Occipital lobe (tissue), 3 donors: ENCODE measurements at places on chromosomes 11 and 22. TPM values are rescaled to one million over a fixed set of nuclear protein-coding genes. Genes with fewer than 3 reads are reported as not detected.
A peak's percentile ranks its signal among the peaks of the same experiment; 100 is the strongest.

DNA sequence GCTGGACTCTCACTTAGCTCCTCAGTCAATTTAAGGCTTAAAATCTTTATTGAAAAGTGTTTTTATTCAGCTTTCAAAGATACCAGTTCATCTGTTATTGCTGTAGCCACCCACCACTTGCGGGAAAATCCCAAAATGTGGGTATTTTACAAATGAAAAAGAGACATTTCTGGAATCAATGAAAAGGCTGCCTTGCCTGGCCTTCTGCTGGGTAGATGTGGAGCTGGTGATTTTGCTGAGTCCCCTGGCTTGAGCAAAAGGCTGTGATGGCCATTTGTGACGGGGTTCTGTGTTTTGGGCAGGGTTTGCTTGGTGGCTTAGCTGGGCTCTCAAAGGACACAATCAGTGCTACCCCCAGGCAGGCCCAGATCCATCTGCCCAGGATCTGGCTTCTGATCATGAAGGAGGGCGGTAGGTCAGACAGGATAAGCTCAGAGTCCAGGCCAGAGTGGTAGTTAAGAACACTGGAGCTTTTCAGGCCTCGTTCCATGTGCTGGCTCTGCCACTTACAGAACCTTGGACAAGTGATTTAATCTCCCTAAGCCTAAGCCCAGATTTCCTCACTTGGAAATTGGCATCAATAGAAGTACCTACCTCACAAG lies 36.1 kb downstream of the UBASH3B start:
- DNase-seq, result no peak

CECR2 gene
- total RNA-seq, result 4.4 TPM

C11orf86 gene
- not detected for total RNA-seq

MOV10L1 gene
- total RNA-seq, result 0.78 TPM

- DNase-seq, result peak; percentile 34
These were observed 57.8 kb downstream of the PPFIBP2 start for GRCh38 chr11:7571640-7572000.

DNA sequence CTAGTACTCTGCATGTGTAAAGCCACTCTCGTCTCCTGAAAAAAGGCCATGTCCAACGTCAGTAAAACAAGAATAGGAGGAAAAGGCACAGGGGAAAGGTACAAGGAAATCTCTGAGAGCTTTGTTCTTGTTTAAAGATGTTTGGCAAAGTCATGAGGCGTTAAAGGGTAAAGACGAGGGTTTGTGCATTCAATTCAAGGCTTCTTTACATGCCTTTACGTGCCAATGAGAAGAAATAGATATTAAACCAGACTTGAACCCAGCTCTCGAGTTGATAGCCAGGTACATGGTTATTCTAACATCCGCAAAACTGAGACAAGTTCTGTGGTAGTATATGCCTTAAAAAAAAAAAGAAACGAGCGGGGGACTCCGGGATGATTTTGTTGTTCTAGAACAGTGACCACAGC lies 704 bp upstream of the CFL1 start:
- DNase-seq, result no peak

- no peak for DNase-seq
These were observed 19.6 kb downstream of the BRD1 start for GRCh38 chr22:49807780-49808708.

GRCh38 chr11:130308059-130308458 lies 6.7 kb downstream of the ZBTB44 start:
- no peak for DNase-seq

- no peak for DNase-seq
These were observed 20.6 kb upstream of the SCGB1D1 start for GRCh38 chr11:62169448-62169847.

DNA sequence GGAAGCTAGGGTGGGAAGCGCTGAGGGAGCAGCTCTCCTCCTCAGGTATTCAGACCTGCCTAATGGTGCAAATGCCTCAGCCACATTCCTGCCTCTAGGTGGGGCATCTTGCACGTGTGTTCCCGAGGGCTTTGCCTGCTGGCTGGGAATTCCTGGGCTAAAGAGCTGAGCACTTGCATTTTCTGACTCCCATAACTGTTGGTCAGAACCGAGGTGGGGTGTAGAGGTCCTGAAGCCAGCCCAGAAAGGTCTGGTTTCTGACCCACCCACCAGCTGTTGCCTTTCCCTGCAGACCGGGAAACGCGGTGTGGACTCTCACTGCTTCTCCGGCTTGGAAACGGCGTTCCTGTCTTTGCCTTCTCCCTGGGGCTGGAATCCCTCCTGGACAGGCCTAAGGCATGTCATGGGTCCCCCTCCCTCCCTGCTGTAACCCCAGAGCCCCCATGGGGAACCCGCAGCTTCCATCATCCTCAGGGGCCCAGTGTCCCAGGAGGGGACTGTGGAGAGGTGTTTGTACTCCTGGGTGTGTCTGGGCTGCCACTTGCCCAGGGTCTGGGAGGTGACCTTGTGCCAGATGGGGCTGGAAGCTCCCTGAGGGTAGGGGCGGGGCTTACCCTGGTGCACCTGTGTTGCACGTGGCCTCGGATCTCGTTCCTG lies 24.0 kb upstream of the SMIM38 start:
- no peak for DNase-seq

USP2 gene
- 1.6 TPM for total RNA-seq

TBX1 gene
- total RNA-seq, result 0.62 TPM

TEX54 gene
- not detected for total RNA-seq

GSTT2 gene
- not detected for total RNA-seq

SPDYC gene
- not detected for total RNA-seq

GRCh38 chr11:3834664-3835461 lies 5.9 kb downstream of the RHOG start:
- no peak for DNase-seq

DNA sequence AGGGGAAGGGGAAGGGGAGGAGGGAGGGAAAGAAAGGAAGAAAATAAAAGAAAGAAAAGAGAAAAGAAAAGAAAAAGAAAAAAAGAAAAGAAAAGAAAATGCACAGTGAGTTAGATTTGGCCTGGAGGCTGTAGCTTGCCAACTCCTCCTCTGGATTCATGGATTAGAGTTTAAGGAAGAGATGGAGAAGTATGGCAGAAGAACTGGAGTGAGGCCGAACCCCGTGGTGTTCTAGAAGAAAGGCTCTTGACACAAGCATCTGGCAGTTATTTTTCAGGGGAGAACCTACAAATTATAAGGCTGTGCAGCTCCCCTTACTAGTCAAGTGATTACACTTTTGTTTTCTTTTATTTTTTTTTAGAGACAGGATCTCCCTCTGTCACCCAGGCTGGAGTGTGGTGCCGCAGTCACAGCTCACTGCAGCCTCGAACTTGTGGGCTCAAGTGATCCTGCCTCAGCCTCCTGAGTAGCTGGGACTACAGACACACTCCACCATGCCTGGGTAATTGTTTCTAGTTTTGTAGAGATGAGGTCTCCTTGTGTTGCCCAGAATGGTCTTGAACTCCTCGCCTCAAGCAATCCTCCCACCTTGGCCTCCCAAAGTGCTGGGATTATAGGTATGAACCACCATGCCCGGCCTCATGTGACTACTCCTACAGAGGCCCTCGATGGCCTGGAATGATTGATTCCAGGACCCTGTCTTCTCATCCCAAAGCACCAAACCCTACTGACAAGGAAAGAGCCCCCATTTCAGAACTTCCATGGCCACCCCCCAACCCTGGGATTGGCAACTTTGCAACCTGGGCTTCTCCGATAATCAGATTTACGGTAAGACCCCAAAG lies 19.5 kb downstream of the ZNF74 start:
- DNase-seq, result no peak

GRCh38 chr22:40394607-40395006 lies 24.2 kb downstream of the SGSM3 start:
- DNase-seq, result no peak

GRCh38 chr22:40560551-40560950 lies 76.0 kb downstream of the MRTFA start:
- DNase-seq, result peak; percentile 32

SDHD gene
- 73.6 TPM for total RNA-seq

SLC6A5 gene
- not detected for total RNA-seq

DNA sequence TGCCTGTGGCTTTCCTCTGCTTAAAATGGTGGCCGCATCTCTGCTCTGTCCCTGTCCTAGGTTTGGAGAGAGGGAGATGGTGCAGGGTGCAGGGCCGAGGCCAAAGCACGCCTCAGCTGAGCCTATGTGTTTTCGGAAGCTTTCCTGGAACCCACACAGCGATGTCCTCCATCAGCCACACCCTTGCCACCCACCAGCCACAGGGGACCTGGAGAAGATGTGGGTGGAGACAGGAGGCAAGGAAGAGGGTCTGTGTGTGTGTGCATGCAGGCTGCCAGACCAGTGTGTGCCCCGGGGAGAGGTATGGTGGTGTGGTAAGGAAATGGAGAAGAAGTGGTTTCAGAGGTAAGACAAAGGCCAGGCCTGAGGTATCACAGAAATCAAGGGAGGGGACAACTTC lies 155.7 kb downstream of the TBC1D22A start:
- DNase-seq, result no peak

- DNase-seq, result no peak
These were observed 387.9 kb upstream of the ANO3 start for GRCh38 chr11:25943777-25944661.

GRCh38 chr11:101435408-101435973 lies 148.3 kb downstream of the TRPC6 start:
- DNase-seq, result no peak

MAPK8IP1 gene
- 74.7 TPM for total RNA-seq

- DNase-seq, result no peak
These were observed 5.4 kb downstream of the TNRC6B start for GRCh38 chr22:40183029-40183581.

DNA sequence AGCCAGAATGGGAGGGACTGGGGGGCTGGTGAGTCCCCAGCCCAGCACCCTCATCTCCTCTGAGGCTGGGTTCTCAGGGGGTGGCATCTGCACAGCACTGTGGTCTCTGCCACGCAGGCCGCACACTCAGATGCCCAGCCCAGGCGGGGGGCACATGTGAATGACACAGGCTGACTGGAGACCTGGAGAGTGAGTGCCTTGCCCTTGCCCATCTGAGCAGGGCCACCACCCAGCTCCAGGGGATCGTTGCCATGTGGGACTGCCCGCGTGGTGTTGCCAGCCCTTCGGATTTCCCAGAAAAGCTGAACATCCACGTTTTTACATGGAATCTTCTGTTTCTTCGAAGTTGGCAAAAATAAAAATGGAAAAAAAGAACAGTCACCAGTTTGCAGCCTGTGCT lies 18.9 kb downstream of the PRDM11 start:
- no peak for DNase-seq

- DNase-seq, result no peak
These were observed 197.7 kb downstream of the AASDHPPT start for GRCh38 chr11:106275151-106275550.

ARFGAP3 gene
- total RNA-seq, result 72.1 TPM

DNA sequence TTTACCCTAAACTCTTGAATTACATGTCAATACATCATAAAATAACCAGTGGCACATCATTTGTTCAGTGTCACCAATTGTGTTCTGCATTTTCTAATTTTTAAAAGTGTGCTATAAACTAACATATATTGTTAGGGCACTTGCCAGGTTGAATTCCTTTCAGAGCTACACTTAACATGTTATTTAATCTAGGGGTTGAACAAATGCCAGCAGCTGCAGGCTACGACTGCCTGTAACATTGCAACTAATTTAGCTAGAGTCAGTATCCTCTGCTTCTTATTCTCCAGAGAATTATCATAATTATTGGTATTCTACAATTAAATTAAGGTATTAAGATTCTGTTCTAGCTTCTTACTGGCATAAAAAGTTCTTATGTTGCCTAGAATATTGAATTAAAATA lies 46.4 kb upstream of the ARHGAP42 start:
- DNase-seq, result no peak

OR8A1 gene
- total RNA-seq, result not detected

GRCh38 chr11:721741-722345 lies 15.8 kb downstream of the EPS8L2 start:
- no peak for DNase-seq

GRCh38 chr11:68016904-68017817 lies 7.0 kb downstream of the ALDH3B1 start:
- no peak for DNase-seq

GRCh38 chr11:3909901-3910300 lies 54.4 kb downstream of the STIM1 start:
- DNase-seq, result no peak

MYO7A gene
- 0.47 TPM for total RNA-seq

OR5A1 gene
- not detected for total RNA-seq

DNA sequence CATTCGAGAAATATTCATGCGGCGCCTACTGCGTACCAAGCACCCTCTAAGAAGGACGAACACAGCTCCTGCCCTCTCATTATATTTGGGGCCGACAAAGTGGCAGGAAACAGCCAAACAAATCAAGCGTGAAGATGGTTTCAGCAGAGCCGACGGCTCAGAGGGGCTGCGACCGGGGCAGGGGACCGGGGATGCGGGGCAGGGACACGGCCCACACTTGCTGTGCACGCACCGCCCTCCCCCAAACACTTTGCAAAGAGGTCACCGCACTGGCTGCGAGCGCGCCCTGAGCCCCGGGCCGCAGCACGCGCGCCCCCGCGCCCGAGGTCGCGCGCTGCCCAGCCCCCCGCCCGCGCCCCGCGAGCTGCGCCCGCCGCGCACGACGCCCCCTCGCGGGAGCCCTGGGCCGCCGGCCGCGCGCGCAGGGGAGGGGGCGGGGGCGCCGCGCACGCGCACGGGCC lies 255 bp upstream of the SYNGR1 start:
- DNase-seq, result no peak
